Fibroblast of skin of right quadriceps (primary cell): ENCODE measurements at places on chromosomes 7 and 10.

DNA sequence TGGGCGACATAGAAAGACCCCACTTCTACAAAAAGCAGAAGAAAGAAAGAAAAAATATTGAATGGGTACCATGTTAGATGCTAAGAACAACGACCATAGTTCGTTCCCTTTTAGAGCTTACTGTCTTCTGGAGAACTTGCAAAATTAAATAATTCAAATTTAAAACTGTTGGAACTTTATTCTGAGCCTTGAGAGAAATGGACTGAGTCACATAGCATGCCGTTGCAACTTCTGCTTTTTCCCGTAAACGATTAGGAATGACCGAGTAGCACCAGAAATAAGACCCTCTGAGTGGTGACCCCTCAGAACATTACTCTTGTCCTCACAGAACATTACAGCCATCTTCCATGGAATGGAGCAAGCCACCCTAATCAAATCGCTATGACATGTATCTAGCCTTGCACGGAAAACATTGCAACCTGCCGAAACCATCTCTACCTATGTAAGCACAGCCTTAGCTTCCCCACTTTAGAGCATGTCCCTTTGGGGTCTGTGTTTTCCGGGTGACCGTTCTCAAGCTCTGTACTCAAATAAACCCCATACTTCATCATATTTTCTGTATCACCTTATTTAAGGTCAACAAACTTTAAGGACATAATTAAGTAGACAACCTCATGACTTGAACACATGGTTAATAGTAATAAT, 179.1 kb downstream of the PRKCQ start:
- DNase-seq = no peak

DNA sequence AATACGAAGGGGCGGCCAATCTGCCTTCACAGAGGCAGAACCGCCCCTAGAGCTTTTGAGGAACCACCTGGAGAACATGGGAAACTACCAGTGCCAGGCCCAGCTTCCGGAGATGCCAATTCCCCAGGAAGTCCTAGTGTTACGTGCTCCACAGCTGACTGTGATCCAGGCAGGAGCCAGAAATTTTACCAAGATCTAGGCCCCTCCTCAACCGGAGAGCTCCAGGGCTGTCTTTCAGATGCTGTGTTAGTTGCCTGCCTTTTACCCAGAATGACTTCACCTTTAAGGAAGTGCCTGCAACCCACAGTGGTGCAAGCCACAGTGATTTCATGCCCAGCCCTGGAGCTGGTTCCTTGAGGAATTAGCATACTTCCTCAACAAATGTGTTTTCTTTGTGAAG, 62.9 kb downstream of the ELMO1 start:
- DNase-seq = no peak

GRCh38 chr7:72924386-72924732, 536 bp upstream of the POM121 start:
- peak; percentile 18 for DNase-seq

GRCh38 chr10:96988426-96988825, 156.3 kb downstream of the LCOR start:
- no peak for DNase-seq

GRCh38 chr7:18363751-18364380, 131.7 kb upstream of the HDAC9 start:
- DNase-seq = no peak

GRCh38 chr10:84683550-84683949, 355.2 kb downstream of the CCSER2 start:
- DNase-seq = no peak

DNA sequence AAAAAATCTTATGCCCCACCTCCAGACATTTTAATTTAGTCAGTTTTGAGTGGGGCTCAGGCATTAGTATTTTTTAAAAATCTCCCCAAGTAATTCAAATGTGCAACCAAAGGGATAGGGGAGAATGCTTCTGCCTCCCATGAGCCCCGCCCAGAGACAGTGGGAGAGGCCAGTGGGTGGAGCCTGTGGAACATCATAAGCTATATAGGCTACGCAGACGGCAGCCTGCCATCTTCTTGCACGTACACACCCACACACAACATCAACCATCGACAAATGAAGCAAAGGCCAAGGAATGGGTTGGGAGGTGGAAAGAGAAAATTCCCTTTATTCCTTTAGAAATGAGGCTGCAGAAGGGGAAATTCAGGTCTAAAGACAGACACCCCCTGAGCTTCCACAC, 25.2 kb downstream of the CREB3L2 start:
- no peak for DNase-seq

DNA sequence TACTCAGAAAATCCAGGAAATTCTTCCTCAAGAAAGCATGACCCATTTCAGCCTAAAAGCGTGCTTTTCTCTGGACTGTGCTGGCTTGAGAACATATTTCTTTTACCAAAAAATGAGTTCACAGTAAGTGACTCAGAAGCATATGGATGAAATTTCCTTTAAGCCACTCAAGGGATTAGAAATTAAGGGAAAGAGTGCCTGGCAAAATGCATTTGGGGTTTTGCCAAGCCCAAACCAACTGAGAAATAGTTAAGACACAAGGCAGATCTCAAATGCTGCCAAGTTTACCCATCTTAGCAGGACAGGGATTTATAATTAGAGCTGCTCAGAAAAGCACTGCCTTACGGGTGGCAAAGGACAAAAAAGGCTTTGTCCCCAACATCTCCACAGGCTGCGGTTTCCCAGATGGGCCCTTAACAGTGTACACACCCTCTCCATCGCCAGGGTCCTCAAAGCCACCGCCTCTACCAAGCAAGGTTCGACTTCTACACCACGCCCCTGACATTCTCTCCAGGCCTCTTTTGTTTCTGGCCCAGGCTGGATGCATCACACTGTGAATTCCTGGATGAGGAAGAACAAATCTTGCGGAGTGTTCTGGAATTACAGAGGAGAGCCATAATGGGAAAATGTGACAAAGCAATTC, 30.1 kb upstream of the CDHR3 start:
- DNase-seq = peak; percentile 97

DNA sequence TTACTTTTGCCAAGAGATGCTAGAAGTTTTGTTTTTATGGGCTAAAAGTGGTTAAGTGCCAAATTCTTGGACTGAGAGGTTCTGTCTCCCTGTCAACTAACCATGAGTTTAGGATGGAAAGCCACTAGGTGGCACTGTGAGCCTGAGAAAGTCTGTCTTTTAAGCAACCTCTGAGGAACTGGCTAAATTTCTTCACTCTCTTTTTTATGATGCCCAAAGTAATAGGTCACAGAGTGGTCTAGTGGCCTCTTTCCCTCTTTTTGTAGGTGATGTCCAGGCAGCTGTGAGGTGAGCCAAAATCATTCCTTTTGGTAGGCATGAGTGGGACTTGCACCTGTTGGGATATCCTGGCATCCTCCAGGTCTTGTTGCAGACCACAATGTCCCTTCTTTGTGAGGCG, 56.8 kb downstream of the SND1 start:
- peak; percentile 80 for DNase-seq

GRCh38 chr7:157136372-157136771, 2.4 kb upstream of the UBE3C start:
- peak; percentile 78 for DNase-seq

DNA sequence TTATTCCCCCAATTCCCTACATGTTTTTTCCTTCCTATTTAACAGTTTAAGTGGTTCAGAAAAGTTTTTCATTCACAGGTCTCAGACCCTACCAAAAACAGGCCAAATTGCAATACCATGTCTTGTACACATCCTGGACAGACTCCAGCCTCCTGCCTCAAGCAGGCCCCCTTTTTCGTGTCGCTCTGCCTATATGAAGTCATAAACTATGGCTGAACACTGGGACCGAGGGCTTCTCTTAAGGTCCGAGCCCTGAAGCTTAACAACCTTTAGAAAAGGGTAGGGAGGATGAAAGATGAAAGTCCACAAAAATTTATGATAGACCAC, 1.4 kb downstream of the FBXW4 start:
- DNase-seq = peak; percentile 65

GRCh38 chr10:103849880-103850571, 5.3 kb downstream of the SH3PXD2A start:
- DNase-seq = peak; percentile 83

DNA sequence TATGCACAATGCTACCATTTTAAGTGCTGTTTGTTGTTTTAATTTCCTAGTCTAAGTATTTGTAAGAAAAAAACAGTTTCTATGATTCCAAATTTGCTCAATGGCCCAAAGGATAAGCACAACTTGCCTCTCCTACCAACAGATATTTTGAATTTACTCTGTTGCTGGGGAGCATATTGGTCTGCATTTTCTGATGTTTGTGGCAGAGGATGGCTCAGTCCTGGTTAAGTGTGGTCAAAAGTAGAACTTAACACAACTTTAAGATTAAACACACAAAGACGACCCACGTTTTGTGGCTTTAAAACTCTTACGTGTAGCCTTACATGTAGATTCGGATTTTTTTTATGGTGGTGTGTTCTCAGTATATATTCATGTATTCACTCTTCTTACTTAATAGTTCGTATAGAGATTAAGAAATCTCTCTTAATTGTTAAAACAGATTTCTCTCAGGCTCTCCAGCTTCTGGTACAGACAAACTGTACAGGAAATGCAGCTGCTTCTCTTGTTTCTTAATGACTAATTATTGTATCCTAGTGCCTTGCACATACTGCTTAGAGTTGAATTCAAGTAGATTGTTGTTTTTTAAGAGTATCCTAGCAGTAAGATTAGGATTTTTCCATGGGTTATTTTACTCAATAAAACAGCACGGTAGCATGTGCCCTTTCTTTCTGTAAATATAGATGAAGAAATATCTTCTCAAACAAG, 86.2 kb downstream of the GPR85 start:
- no peak for DNase-seq

DNA sequence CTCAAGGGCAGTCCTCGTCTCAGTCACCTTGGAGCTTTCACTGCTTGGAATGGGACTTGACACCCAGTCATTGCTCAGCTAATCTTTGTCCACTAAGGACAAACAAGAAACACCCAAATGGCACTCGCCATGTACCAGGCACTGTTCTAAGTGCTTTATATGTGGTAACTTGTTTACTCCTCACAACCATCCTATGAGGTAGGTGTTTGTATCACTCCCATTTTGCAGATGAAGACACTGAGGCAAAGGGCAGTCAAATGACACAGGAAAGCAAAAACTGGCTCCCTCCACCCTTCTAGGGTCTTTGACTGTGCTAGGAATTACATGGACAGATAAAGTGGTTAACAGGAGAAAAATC, 24.7 kb downstream of the DNAJB12 start:
- no peak for DNase-seq

- no peak for DNase-seq
Observed at GRCh38 chr7:99469381-99470065, 3.2 kb upstream of the ZNF789 start.

DNA sequence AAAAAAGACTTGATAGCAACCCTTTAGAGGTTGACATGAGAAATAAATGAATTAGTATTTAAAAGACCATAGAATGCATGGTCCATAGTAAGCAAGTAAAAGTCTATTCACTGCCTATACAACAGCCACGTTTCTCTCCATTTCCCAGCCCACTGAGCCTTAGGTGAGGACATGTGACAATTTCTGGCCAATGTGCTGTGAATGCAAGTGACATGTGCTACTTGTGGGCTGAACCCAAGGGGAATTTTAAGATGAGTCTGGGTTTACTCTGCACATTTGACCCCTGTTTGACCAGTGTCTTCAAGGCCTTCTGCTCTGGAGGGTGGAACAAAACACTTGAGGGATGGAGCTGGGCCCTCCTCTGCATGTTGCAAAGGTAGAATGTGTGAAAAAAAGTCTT, 384.4 kb upstream of the KLF6 start:
- DNase-seq = no peak

- no peak for DNase-seq
Observed at GRCh38 chr7:10706875-10707493, 266.7 kb upstream of the PHF14 start.

DNA sequence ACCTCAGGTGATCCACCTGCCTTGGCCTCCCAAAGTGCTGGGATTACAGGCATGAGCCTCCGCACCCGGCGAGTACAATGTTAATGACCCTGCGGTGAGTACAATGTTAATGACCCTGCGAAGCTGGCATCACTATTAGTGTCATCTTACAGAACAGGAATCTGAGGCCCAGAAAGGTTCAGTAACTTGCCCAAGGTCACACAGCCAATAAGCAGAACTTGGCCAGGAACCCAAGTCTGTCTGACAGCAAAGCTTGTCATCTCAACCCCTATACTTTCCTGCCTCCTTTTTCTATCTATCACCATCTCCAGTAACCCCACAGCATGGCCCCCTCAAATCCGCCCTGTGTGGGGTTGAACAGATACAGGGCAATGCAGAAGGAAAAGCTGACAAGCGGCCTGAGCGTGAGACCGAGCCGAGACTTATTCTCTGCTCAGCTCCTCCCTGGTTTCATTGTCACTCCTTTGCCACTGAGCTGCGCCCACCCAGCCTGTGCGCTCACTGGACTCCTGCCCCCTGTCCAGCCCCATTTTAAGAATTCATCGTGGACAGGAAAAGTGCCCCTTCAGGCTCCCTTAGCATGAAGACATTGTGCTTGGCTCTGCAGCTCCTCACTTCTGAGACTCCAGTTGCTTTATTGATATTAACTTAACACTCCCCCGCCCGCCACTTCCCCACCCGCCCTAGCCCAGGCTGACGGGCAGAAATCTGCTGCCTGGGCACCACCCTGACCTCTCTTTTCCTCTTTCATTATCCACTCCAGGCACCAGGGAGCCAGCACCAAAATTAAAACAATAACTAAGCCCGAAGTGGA, 58.1 kb upstream of the LBX1 start:
- DNase-seq = no peak

GRCh38 chr7:157622000-157622399, 285.2 kb downstream of the DNAJB6 start:
- no peak for DNase-seq

DNA sequence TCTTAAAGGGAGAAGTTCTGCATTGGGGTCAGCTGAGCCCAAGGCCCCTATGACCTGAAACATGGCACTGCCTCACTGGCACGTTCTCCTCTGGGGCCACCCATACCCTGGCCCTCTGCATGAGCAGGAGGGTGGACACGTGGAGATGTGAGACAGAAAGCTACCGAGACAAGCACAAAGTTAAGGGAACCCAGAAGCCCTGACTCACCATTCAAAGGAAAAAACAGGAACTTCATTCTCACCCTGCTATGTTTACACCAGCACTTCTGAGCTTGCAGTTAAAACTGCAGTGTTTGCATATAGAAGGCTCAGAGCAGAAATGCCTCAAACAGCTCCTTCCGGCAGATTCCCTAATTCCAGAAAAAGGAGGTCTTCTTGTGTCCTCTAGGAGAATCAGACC, 41.7 kb downstream of the DENND11 start:
- DNase-seq = no peak

DNA sequence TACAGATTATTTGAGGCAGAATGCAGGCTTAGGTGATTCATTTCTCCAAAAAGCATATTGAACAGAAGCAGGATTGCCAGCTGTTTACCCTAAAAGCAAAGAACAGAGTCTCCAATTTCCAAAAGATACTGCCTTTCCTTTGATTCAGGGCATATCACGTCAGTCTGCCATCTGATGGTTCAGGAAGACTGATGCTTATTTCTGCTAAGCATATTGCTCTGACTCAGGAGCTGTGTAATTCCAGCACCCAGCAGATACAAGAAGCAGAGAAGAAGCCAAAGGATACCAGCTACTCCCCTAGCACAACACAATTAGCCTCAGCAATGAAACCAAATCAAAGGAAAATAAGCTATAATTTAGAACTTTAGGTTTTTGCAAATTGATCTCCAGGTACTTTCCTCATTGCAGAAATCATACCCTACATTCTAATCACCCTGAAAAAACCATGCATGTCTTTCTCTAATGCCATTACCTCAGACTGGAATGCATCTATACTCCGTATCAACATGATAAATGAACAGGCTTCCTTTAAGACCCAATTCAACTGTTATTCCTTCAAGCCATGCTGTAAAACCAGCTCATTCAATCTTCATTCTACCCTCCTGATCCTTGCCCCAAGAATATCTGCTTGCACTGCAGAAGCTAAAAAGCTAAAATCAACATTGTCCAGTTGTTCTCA, 55.1 kb downstream of the ABI1 start:
- DNase-seq = peak; percentile 23
